Stimulated activated CD8-positive, alpha-beta memory T cell treated with anti-CD3 and anti-CD28 coated beads, Interleukin-4, amount 100 ng/mL, for 1 hour (primary cell): ENCODE measurements at places on chromosomes 5 and 9.

- DNase-seq = no peak
Observed at GRCh38 chr5:127839072-127839471, 135.9 kb downstream of the CCDC192 start.

DNA sequence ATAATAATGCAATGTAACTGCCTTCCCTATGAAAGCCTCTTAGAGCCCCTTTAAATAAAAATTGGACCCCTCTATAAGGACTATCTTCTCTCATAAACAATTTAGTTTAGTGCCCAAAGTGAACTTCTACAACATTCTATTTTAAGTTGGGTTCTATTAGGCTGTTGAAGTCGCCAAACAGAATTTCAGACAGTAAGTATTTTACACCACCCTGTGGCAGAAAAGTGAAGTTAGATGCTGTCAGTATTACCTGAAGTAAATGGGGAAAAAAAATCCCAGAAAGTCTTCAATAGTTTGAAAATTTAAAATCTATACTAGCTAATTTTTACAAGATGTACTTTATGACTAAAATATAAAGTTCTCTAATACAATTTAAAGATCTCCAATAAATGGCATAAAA lies 29.5 kb downstream of the CAAP1 start:
- DNase-seq = no peak

- peak; percentile 55 for DNase-seq
Observed at GRCh38 chr9:120875954-120876841, 790 bp downstream of the PHF19 start.

DNA sequence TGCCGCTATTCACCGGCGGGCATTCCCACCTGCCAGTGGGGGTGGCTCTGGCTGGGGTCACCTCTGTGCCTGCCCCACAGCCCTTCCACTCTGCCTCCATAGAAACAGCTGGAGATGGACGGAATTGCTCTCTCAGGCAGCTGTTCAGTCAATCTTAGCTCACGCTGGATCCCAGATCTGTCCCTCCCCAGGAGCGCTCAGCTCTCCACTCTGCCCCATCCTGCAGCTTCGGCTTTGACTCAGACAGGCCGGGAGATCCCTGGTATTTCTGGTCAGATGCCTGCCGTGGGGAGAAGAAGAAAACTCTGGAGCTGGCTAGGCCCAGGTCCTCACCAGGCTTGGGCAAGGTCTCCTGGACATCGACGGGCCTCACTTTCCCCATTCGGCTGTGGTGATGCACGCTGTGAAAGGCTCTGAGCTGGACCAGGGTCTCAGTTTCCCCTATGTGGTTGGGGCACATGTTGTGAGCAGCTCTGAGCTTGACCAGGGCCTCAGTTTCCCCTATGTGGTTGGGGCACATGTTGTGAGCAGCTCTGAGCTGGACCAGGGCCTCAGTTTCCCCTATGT lies 7.6 kb upstream of the SLC9A3 start:
- no peak for DNase-seq

DNA sequence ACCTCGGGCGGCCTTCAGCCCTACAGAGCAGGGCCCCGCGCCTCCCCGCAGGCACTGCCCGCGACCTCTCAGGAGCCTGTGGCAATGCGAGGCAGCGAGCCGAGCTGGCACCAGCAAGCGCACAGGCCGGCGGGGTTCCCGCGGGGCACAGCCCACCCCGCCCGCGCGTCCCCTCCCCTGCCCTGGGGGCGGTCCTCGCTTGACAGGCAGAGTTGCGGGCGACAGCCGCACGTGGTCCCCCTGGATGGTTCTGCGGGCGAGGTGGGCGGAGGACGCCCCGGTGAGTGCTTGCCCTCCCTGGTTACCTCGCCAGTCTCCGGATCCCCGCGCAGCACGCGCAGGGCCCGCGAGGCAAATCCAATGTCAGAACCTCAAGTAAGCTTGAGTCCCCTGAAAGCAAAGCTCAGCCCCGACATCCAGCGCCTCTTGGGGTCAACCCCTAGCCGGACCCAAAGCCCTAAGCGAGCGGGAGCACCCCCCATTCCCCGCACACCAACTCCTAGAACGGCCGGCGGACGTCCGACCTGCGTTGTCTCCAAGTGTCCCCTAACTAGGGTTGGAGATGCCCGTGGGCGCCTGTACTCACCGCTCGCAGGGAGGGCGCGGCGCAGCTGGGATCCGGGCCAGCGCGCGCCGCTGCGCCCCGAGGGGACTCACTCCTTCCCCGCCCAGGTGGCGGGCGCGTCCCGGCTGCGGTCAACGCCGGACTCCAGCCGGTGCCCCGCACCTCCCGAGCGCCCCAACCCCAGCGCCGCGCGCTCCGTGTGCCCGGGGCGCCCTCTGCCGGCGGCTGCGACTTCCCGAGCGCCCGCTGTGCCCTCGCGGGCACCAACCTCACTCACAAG lies at the start of gene DRD1:
Gene DRD1, minus strand, starts transcription at position 123 of the 845 bp plus-strand sequence. CDS start 1,083 bp downstream, outside the sequence.
- peak; percentile 15 for DNase-seq

GRCh38 chr5:131165119-131165727 lies at the start of gene HINT1:
Gene HINT1, minus strand, starts transcription at chr5:131165256. Its CDS starts 51 bp downstream, at chr5:131165205.
- peak; percentile 87 for DNase-seq

DNA sequence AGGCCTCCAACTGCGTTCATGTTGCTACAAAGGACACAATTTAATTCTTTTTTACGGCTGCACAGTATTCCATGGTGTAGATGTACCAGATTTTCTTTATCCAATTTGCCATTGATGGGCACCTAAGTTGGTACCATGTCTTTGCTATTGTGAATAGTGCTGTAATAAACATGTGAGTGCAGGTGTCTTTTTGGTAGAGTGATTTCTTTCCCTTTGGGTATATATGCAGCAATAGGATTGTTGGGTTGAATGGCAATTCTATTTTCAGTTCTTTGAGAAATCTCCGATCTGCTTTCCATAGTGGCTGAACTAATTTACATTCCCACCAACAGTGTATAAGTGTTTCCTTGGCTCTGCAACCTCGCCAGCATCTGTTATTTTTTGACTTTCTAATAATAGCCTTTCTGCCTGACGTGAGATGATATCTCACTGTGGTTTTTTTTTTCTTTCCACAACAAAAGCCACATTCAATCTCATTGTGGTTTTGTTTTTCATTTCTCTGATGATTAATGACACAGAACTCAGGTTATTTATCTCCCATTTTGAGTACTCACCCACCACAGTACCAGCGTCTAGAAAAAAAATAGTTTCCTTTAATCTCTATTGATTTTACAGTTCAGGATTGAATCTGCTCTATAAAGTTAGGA lies 21.9 kb downstream of the ARRDC3 start:
- no peak for DNase-seq

DNA sequence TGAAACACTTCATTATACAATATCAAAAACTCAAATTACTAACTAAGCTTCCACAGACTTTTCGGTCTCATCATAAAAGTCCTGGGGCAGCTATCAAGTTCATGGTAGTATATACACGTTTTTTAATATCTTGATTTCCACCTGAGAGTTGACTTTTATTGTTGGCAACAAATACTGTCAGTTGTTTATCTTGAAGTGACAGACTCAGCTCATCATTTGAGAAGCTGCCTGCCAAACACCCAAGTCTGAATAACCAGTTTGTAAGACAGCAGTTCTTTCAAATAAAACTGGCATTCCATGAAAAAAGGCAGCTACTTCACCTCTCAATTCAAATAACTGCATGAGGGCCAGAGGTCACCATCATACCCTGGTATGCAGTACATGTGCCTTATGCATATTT lies 30.6 kb downstream of the SPACA9 start:
- no peak for DNase-seq

- DNase-seq = no peak
Observed at GRCh38 chr9:94014920-94015319, 59.8 kb upstream of the BARX1 start.

DNA sequence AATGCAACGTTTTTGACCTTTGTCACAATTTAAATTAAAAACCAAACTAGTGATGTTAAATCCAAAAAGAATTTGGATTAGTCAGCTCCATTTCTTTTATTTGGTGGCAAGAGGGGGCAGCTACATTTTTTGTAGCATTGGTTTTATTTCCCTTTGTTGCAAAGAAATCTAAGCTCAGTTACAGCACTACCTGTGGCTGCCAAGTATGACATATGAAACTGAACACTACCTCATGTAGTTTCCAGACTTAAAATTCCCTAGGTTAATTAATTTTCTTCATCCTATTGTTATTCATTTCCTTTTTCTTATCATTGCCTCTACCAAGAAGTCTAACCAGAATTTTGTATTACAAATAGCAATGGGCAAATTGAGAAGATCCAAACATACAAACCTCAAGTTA lies 393.5 kb downstream of the BRINP1 start:
- no peak for DNase-seq

GRCh38 chr9:126550891-126551351 lies 62.8 kb upstream of the LMX1B start:
- no peak for DNase-seq

GRCh38 chr9:6757132-6757455 lies 679 bp upstream of the KDM4C start:
- DNase-seq = no peak

DNA sequence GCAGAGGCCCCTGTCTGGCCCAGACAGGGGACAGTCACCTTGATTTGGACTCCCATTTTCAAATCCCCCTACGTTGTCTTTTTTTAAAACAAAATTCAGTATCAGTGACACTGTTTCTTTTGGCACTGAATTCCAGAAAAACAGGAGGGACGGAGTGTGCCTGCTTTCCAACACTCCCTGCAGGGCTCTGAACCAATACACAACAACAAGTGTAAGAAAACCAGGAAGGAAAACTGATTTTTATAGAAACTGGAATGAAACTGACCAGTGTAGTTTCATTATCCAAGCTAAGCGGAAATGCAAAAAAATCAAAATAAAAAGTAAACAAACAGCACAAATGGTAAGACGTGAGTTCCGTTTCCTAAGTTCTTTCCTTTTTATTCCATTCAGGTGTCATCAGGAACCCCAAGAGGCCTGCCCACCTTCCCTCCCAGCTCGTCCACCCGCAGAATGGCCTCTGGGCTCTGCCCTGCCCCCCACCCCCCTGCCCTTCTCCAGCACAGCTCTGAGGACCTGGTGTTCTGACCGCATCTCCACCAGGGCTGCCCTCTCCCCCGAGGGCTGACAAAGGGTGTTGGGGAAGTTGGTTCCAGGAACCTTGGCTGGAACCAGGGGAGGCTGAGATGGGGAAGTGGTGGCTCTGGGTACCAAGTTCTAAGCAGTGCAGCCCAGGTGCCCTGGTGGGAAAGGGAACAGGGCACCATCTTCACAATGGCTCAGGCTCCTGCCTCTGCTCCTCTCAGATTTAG lies 73.6 kb downstream of the PSD2 start:
- DNase-seq = no peak

DNA sequence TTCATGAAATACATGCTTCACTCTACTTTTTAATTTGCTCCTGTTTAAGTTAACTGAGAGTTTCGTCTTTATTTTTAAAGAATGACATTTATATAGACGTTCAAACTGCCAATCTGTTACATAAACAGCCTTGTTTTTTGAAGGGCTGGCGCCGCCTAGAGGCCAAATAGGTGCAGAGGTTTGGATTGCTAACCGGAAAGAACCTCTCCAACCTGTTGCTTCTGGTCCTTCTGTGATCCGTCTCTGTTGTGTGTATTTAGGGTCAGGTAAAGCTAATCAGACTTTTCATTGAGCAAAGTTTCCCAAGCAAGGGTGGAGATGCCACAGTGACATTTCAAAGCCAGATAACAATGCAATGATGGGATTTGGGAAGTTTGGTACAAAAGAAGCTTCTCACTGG lies 39.5 kb upstream of the GLIS3 start:
- peak; percentile 44 for DNase-seq

GRCh38 chr9:79660615-79661014 lies 88.8 kb downstream of the TLE4 start:
- no peak for DNase-seq

- DNase-seq = no peak
Observed at GRCh38 chr9:111691672-111692329, 30.4 kb downstream of the GNG10 start.

GRCh38 chr9:76887003-76887821 lies 18.7 kb downstream of the PRUNE2 start:
- DNase-seq = no peak

DNA sequence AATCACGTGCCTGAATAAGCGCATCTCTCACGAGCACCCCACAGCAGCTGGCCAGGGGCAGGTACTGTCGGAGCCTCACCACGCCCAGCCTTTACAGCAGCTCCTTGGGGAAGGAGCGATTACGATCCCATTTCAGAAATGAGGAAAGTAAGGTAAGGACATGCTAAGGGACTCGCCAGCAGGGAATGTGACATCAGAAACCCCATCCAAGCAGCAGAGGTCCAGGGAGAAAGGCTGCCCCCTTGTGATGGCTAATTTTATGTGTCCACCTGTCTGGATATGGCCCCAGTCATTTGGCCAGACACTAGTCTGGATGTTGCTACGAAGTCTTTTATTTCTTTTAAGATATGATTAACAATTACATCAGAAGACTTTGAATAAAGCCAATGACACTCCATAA lies 77.3 kb downstream of the UBE2QL1 start:
- no peak for DNase-seq

- no peak for DNase-seq
Observed at GRCh38 chr9:33698267-33698666, 97.1 kb upstream of the PRSS3 start.

- no peak for DNase-seq
Observed at GRCh38 chr9:135336722-135337527, 142.7 kb upstream of the PPP1R26 start.

DNA sequence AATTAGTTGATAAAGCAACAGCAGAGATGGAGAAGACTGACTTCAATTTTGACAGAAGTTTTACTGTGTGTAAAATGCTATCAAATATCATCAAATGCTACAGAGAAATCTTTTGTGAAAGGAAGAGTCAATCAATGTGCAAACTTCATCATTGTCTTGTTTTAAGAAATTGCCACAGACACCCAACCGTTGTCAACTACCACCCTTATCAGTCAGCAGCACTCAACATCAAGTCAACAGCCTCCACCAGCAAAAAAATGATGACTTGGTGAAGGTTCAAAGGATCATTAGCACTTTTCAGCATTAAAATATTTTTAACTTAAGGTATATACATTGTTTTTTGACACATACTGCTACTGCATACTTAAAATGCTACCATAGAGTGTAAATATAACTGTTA lies 888.8 kb downstream of the CDH18 start:
- DNase-seq = no peak

GRCh38 chr9:21392270-21392669 lies 7.1 kb upstream of the IFNA2 start:
- DNase-seq = no peak
